ENCODE measurements at places on chromosomes 16 and 17.

DNA sequence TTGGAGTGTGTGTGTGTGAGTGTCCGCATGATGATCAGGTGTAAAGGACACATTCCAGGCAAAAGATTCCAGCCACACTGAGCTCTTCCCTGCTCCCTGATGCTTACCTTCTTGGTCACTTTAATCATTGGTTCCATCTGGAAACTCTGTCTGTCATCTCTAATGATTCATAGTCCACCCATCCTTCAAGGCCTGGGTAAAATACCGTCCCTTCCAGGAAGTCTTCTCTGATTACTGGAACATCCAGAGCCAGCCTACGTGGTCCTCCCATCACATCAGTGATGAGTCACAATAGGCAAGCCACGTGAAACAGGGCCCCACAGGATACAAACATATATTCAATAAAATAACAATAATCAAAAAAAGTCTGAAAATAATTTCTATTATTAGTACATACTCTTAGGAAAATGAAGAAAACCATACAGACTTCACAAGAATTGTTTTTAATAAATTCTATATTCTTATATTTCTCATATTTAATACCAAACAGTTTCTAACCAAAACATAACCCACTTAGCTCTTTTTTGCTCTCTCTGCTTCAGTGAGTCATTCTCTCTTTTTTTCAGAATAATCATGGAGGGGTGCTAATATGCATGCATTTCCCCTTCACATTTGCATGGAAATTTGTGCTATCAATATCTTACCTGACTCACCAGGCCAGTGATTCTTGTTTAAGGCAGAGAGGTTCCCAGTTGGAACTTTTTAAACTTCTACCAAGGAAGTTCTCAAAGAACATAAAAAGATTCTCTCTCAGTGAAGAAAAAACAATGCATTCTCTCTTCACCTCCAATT is 263.2 kb downstream of the TOX3 start:
- no peak for DNase-seq

- DNase-seq = no peak
These were observed 117.0 kb downstream of the RGS9 start for GRCh38 chr17:65254166-65254565.

- no peak for DNase-seq
These were observed 238.8 kb downstream of the SLC39A11 start for GRCh38 chr17:72853440-72854415.

DNA sequence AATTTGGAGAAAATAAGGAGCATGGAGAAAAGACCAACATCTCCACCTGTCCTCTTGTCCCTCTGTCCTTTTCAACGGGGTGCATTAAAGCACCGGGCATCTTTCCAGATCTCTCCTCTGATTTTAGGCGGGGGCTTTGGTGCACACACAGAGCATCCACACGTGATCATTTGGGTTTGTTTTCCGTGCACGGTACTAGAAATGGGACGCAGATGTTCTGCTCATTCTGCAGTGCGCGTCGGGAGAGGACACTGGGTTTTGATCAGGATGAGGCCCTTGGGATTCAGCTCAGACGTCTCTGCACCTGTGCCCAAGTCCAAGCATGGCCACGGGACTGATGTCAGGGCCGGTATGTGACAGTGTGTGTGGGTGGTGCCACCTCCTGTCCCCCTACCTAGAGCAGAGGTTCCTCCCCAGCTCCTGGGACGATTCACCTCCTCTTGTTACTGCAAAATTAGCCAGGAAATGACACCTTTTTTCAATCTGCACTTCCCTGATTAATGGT is 31.9 kb downstream of the PDIA2 start:
- DNase-seq = no peak

DNA sequence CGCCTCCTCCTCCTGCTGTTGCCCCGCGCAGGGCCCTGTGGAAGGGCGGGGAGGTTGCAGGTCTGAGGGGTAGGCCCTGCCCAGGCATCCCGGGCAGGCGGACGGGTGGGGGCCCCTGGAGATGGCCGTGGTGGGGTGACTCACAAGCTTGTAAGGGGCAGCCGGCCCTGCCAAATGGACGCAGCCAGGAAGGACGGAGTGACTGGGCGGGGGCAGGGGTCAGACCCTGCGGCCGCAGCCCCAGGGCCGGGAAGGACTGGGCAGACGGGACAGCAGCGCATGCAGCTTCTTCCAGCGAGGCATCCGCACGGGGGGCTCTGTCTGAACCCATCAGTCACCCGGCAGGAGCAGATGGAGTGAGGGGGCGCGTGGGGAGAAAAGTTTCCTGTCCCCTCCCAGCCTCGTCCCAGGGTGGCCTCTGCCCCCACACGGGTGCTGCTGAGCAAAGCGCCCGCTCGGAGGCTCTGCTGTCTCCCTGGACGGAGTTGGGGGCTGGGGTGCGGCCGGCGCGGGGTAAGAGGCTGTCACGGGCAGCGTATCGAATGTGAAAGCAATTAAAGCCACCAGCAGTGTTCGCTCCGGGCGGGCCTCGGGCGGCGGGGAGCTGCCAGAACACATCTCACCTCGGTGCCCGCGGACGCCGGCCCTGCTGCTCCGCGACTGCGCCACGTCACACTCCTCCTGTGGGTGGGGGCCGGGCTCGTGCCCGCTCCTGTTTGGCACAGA is 5.4 kb upstream of the PRR35 start:
- DNase-seq = no peak

GRCh38 chr17:45969726-45970125 is 29.3 kb upstream of the STH start:
- no peak for DNase-seq

- DNase-seq = no peak
These were observed 457.7 kb upstream of the MAF start for GRCh38 chr16:80058214-80058613.

- no peak for DNase-seq
These were observed 15.3 kb upstream of the RPTOR start for GRCh38 chr17:80529104-80529903.

DNA sequence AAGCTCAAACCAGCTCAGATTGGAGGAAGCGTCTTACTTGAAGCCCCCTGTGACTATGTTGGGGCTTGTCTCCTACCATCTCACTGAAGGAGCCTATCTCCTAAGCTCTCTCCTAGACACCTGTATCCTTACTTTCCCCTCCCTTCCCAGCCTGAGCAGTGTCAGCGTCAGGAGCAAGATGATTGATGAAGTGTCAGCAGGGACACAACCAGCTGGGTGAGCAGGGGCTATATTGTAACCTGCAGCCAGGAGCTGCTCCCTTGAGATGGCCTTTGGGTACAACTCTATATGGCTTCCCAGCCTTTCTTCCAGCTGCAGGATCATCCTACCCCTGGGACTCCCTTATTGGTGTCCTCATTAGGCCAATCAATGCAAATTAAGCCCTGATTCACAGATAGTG is 83.2 kb upstream of the HSBP1 start:
- DNase-seq = no peak

GRCh38 chr17:784143-784542 is 2.0 kb downstream of the MRM3 start:
- no peak for DNase-seq

- DNase-seq = no peak
These were observed 3.8 kb upstream of the TMEM100 start for GRCh38 chr17:55726440-55726839.

DNA sequence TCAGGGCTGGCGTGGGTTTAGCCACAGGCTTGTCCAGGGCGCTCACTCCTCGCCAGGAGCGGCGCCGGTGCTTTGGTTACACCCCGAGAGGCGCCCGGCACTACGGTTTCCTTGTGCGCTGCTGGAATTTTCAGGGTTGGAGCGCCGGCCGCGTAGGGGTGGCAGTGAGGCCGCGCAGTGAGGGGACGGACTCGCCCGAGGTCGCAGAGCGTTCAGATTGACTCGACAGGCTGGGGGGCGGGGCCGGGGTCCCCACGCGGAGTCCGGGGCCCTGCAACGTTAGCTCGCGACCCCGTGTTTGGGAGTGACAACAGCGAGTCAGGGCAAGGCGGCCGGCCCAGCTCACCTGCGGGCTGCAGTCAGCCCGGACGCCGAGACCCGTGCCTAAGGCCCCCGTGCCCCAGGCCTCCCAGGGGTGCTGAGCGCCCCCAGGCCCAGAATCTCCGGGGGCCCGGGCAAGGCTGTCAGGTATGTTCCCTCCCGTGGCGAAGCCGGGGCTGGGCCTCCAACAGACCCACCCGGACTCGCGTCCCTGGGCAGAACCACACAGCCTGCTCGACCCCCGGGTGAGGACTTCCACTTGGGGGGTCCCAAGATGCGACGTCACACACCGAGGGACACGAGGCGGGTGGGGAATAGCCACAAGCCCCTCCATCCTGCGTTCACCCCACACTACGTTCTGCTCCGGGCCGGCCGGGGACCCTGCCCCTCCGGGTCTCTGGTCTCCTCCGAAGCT is 1.3 kb upstream of the ACTG1 start:
- no peak for DNase-seq

DNA sequence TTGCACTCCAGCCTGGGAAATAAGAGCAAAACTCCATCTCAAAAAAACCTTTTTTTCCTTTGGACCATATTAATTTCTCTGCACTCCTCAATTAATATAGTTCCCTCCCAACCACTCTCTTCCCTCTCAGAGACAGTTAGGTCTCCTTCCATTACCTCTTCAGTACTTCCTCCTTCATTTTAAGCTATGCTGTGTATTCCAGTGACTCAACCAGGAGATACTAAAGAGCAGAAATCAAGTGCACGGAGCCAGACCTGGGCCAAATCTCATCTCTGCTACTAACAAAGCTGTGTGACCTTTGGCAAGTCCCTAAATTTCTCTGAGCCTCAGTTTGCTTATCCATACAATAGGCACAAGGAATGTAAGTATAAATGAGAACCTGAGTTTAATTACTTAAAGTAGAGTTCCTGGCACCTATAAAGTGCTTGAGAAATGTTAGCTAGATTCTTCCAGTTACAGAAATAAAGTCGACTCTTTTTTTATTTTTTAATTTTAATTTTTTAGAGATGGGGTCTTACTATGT is 8.5 kb downstream of the PECAM1 start:
- DNase-seq = no peak

DNA sequence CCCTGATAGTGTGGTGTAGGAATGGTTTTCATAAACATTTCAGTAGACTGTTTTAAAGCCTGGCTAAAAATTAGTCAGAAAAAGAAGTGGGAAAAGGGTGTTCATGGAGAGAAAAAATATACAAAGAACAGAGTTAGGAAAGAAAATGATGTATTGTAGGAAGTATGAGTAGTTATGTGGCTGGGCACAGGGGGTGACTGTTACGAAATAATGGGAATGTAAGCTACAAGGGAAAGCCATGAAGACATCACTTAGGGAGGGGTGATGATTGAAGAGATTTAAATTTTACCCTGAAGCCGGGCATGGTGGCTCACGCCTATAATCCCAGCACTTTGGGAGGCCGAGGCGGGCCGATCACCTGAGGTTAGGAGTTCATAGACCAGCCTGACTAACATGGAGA is 55.3 kb downstream of the NUP88 start:
- DNase-seq = no peak

DNA sequence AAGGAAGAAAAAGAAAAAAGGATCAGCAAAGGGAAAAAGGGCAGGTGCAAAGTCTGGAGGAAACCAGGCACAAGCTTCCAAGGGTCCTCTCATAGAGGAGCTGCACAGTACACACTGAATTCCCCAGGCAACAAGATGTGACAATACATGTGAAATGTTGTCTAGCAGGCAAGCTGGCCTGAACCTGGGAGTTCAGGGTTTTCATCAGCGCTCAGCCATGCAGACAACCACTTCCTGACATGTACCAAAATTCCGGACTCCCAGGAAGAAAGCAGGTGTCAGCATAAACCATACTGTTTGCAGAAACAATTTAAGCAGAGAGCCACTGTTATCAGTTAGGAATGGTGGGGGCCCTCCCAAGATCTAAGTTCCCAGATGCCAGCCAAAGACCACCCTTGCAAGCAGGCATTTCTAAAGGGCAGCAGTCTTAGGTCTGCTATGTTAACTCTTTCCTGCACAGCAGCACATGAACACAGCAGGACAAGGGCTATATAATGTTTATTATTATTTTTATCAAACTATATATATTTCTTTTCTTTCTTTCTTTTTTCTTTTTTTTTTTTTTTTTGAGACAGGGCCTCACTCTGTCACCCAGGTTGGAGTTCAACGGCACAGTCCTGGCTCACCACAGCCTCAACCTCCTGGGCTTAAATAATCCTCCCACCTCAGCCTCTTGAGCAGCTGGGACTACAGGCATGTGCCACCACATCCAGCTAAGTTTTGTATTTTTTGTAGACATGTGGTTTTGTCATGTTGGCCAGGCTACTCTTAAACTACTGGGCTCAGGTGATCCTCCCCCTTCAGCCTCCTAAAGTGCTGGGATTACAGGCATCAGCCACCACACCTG is 10.1 kb downstream of the TK2 start:
- no peak for DNase-seq

DNA sequence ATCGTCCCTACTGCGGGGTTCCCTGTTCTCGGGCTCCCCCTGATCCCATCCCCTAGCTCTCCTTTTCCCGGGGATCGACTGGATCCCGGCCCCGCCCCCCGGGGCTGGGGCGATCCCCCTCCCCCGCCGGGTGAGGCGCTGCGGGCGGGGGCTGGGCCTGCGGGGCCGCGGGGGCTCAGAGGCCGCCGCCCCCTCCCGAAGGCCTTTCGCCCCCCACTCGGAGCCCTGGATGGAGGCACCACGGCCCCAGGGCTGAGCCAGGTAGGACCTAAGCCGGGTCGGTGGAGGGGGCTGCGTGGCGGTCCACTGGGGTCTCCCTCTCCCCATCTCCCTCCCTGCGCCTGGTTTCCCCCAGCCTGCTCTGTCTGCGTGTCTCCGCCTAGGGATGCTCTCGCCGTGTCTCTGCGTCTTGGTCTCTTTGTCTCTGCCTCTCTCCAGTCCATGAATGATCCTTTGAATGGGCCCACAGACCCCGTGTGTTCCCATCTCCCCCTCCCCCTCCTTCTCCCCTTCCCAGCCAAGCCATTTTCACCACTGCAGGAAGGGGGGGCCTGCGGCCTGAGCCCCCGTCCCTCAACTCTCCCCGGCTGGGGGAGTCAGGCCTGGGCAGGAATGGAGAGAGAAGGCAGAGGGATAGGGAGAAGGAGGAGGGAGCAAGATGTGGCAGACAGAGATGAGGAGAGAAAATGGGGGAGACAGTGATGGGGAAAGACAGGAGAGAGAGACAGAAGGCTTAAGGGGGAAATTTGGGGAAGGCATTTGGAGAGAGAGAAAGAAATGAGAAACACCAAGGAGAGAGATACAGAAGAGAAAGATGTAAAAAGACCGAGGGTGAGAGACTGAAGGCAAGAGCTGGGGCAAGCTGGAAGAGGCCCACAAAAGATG is 1.7 kb upstream of the TMEM256 start:
- DNase-seq = no peak

DNA sequence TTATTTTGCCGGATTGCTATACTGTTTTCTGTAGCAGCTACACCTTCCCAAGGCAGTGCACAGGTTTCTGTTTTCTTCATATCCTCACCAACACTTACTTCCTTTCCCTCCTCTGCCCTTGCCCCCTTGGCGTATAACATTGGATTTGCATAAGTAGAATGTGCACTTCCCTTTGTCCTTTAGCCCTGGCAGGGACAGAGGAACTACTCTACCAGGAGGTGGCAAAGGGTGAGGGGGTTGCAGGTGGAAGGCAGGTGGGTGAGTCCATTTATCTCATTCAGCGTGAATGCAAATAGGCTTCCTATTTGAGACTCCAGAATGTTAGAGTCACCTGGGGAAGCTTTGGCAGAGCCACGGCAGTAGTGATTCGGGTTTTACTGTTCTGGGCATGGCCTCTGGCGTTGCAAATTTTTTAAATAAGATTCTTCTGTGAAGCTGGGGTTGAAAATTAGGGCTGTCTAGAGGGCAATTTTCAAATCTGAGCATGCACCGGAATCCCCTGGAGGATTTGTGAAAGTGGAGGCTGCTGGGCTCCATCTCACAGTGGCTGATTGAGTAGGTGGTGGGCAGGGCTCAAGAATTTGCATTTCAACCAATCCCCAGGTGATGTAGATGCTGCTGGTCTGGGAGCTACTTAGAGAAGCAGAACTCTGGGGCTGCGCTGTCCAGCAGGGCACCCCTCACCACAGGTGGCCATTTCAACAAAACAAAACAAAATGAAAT is 84.7 kb downstream of the PLCG2 start:
- no peak for DNase-seq
